ENCODE measurements at places on chromosomes 11 and 22.
A peak's percentile ranks its signal among the peaks of the same experiment; 100 is the strongest.

GRCh38 chr11:56152333-56152732 is 7.8 kb downstream of the OR8K5 start:
- no peak for DNase-seq

GRCh38 chr11:79392161-79392560 is 48.7 kb downstream of the TENM4 start:
- DNase-seq = no peak

GRCh38 chr11:72586321-72587090 is 87.7 kb downstream of the PDE2A start:
- no peak for DNase-seq

DNA sequence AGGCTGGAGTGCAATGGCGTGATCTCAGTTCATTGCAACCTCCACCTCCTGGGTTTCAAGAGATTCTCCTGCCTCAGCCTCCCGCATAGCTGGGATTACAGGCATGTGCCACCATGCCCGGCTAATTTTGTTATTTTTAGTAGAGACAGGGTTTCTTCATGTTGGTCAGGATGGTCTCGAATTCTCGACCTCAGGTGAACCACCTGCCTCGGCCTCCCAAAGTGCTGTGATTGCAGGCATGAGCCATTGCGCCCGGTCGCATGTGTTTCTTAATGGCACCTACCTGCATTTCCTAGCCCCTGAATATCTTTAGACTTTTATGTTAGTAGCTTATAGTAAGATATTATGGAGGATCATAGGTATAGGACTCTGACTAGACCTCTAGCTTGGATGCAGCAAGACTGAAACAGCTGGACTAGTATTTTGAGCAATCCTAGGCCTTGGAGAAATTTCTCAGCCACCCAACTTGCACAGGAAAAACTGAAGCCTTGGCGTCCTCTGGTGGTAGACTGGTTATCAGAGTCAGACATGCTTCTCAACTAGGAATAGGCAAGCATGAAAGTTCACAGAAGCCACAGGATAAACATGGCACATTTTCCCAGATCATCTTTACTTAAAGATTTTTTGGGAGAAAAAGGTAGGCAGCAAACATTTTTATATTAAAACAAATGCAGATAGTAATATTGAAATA is 22.7 kb upstream of the C1QTNF4 start:
- peak; percentile 7 for DNase-seq

DNA sequence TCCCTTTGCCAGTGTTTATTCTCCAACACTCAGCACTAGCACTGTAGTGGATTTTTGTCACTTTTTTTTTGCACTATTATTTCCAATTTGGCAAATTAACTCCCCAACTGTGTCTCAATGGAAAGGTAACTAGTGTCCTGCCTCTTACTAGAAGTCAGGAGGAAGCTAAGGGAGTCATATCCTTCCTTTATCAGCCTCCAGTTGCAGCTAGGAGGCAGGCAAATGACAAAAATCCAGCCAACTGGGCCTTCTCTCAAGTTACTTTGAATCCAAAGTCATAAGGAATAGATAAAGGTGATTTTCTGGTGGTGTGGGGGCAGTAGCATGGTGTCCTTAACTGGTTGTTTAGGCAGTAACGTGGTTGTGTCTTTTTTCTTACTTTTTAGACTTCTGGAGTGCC is 15.6 kb upstream of the P4HA3 start:
- DNase-seq = no peak

DNA sequence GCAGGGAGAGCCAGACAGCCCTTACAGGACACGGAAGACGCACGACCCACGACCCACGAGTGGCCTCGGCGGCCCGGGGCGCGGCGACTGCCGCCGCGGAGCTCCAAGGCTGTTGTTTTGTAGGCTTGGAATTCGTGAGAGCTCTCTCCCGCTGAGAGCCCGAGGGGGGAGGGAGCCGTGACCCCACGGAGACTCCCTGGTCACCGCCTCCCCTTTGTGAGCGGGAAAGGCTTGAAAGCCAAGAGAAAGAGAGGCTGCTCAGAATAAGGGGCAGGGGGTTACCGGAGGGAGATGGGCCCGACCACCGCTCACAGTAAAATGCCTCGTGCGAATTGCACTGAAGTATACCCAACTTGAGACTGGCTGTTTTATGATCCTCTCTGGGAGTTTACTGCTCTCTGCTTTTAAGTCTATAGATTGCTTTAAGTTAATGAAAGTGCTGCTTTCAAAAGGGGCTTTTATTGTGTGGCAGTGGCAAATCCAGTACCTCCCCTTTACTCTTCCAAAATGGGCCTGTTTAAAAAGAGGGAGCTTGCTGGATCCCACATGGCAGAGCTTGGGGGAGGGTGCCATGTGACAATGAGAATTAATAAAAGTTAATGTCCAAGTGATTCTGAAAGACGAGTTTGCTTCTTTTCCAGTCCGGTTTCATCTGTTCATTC is 2.9 kb downstream of the PKNOX2 start:
- no peak for DNase-seq

GRCh38 chr11:80778941-80779340 is 1338.1 kb upstream of the TENM4 start:
- DNase-seq = no peak

DNA sequence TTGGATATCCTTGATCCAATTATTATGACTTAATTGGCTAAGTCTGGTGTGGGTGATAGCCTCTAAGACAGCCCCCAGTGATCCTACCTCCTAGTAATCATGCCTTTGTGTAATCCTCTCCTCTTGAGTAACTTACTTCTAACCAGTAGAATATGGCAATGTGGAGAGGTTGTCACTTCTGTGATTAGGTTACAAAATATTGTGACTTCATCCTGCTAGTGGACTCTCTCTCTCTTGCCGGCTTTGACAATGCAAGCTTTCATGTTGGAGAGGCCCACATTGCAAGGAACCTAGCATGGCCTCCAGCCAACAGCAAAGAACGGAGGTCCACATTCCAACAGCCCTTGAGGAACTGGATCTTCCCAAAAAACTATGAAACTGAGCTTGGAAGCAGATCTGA is 19.5 kb downstream of the YPEL4 start:
- DNase-seq = no peak

GRCh38 chr11:132821014-132821413 is 711.3 kb downstream of the OPCML start:
- no peak for DNase-seq

DNA sequence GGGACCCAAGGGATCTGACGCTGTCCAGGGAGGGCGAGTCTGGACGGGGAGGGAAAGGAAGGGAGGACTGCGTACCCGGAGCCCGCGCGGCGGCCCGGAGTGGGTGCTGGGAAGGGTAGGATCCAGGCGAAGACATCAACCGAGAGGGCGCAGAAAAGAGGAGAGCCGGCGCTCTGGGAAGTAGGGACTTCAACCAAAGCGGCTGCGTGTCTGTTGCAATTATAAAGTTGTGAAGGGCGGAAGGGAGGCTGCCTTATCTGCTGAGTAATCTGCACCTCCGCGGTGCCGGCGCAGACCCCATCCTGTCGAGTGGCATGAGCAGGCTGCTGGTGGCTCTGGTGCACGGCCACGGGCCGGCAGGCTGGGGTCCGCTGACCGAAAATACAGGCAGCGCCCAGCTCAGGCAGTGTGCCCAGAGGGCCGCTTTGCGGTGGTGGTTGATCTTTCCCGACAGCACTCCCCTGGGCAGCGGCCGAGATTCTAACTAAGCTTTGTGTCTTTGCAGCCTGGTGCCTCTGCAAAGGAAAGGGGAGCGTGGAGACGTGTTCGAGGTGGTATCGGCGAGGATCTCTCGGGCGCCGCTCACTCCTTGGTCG is 978 bp downstream of the C11orf87 start:
- DNase-seq = no peak

GRCh38 chr22:50403701-50404101 is 60.6 kb downstream of the PPP6R2 start:
- DNase-seq = no peak

DNA sequence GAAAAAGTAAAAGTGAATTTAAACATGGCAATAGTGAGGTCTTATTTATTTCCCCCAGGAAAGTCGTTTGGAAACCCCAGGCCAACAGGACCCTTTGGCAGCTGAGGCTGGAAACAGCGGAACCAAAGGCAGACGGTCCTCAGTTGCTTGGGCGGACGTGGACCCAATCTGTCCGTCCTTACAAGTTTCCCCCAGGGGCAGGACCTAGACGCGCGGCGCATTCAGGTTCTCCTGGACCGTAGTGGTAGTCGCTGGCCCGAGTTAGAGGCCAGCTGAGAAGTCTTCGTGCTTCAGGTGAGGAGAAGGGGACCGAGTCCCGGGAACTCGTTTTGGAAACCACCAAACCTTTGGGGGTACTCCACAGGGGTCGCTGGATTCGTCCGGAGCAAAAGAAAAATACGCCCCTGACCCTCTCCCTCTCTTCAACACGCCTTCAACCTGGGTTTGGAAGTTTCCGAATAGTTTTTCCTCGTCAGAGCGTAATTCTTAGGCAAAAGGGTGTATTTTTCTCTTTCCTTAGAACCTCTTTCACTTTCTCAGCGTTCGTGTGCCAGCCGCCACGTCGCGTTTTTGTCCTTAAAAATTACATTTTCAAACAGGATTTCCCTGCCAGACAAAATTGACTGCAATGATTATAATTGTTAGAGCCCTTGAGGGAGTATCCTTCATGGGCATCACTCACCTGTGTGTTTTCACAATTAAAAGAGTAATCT is 2.1 kb downstream of the METTL15 start:
- no peak for DNase-seq

DNA sequence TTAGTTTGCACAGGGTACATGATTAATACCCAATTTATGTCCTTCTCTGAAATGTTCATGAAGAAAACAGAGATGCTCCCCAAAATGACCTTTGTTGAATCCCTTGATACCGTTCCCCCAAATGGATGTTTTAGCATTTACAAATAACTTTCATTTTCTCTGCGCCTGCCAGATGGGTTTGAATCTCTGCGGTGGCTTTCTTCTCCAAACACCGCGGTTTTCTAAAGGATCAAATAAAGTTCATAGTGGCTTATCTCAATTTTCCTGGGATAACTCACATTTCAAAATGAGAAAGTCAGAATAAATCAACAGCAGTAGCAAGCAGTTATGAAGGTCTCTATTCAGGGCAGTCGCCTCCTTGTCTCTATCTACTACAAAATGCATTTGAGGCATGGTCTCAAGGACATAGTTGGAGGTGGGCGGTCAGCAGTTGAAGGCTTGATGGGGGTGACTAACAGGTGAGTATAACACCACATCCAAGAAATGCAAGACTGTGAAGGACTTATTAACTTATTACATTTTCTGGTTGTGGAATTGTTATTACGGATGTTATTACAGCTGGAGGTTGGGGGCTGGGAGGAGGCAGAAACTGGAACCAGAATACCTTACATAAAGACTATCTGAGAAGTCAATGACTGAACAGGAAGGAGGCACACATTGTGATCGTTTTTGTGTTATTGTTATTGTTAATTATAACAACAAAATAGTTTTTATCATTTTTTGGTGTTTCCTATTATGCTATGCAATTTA is 1513.3 kb downstream of the FAM181B start:
- DNase-seq = no peak

DNA sequence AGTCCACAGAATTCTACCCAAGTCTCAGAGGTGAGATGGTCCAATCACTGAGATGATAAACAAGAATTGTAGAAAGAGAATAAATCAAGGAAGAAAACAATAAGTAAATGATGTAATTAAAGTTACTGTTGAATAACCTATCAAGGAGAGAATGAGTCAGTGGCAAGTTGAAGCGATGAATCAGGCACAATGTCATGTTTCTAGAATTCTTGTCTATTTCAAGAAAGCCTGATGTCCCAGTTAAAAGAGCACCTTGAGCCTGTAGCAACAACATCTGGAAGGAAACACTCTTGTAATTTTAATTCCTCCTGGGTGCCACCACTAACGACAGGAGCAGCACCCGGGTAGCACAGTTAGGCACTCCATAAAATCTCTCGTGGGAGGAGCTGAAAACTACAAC is 67.9 kb upstream of the SLC35C1 start:
- no peak for DNase-seq

- DNase-seq = peak; percentile 29
These were observed 33.9 kb downstream of the PRDM11 start for GRCh38 chr11:45180179-45180847.

DNA sequence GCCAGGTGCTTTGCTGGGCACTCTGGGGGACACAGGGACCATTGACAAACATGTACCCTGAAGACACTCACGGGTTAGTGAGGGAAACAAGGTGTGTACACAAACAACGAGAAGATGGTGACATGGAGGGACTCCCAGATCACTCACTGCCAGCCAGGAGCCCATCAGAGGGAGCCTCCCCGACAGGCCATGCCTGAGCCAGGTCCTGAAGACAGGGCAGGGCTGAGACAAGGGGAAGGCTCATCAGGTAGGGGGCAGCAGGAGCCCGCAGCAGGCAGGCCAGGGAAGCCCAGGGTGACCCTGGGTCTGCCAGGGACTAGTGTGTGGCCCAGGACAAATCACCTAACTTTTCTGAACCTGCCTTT is 127.9 kb downstream of the BUD13 start:
- no peak for DNase-seq

GRCh38 chr22:43396321-43396933 is 15.4 kb upstream of the MPPED1 start:
- DNase-seq = no peak

DNA sequence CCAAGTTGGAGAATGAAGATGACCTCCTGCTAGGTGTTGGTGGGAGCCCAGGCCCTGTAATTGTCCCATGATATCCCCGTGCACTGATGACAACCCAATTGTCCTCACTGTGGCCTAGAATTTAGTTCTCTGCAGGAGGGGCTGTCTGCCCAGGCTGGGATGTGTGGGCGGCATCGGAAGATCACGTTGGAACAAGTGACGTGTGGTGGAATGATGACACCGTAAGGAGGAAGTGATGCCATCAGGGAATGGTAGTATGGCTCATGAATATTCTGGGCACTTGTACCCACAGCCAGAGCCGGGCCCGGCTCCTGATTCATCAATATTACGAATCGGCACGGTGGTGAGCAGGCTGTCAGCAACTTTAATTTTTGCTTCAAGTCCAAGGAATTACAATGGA is 111.6 kb downstream of the MIAT start:
- DNase-seq = no peak

DNA sequence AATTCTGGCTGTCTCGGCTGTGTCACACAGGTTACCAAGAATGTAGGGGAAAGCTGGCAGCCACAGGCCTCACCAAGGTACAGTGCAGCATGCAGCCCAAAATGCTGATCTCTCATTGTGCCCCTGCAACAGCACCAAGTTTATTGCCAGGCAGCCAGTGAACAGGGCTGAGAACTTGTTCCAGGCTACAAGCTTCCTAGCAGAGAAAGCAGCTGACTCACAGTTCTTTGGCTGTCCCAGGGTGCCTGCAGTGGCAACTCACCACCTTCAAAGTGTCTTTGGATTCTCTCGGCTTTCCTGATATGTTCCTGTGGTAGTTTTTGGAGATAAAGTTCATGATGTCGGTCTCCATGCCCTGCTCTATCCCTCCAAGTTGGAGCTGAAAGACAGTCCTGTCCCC is 719.1 kb upstream of the ANO3 start:
- DNase-seq = no peak

DNA sequence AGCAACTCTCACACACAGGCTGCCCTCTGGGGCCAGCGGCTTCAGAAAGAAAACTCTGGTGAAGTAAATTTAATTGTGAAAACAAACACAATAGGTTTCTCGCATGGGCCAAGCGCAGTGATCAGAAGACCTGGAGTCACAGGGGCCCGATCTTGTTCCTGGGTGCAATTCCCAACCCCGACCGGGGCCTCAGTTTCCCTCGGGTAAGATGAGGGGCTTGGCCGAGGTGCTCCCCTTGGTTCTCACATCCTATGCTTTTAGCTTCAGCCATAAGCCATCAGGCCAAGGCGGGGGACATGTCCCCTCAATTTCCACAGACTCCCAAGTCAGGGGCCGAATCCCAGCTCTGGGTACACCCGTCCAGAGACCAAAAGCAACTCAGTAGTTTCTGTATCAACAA is 11.5 kb downstream of the PHF21B start:
- no peak for DNase-seq

Measured in CMK (cell line).